ENCODE measurements at places on chromosomes 3 and 15.

- no peak for DNase-seq
Observed at GRCh38 chr3:139564294-139564861, 24.8 kb upstream of the RBP1 start.

DNA sequence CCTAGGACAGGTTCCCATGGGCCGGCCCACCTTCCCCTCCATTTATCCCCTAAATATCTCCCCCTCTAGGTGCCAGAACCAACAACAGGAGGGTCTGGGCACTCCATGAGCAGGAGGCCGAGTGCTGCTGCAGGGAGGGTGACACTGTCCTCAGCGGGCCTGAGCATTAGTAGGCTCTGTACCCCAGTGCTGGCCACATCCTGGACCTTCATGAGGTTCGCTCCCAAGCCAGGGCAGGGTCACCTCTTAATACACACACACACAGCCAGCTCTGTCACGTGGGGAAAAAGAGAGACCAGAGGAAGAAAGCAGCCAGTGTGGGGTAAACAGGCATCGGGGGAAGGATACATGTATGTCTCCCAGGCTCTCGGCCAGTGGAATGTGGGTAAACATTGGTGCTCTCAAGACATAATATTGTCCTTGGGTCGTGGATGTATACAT, 27.9 kb upstream of the SEMA3F start:
- DNase-seq, result no peak

DNA sequence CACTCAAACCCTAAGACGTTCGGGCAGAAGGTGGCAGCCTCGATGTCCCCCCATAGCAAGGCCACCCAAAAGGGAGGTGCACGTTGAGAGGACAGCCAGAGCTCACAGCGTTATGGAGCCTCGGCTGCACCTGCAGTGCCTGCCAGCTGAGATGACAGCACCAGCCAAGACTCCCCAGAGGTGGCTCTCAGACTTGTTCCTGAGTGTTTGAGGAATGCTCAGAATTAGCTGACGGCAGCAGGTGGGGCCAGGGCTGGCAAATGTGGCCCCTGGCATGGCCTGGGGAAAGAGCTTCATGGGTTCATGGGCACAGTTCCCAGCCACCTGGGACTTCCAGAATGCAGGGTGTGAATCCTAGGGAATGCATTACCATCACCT, 177.8 kb downstream of the KLF13 start:
- no peak for DNase-seq

GRCh38 chr3:71062037-71062932, 521.2 kb downstream of the FOXP1 start:
- no peak for DNase-seq

DNA sequence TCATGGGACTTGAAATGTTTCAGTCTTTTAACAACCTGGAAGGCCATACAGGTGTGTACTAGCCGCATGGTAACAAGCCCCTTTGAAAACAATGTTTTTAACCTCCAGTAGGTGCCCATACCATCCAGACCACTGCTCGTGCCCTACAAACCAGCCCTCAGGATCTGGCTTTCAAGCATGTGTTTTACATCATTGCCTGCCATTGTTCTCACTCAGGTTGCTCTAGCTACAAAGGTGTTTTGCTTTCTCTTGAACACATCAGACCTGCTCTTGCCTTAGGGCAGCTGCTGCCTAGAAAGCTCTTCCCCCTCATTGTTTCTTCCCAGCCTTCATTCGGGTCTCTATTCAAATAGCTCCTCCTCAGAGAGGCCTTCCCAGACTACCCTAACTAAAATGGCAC, 32.3 kb upstream of the MAP3K13 start:
- no peak for DNase-seq

DNA sequence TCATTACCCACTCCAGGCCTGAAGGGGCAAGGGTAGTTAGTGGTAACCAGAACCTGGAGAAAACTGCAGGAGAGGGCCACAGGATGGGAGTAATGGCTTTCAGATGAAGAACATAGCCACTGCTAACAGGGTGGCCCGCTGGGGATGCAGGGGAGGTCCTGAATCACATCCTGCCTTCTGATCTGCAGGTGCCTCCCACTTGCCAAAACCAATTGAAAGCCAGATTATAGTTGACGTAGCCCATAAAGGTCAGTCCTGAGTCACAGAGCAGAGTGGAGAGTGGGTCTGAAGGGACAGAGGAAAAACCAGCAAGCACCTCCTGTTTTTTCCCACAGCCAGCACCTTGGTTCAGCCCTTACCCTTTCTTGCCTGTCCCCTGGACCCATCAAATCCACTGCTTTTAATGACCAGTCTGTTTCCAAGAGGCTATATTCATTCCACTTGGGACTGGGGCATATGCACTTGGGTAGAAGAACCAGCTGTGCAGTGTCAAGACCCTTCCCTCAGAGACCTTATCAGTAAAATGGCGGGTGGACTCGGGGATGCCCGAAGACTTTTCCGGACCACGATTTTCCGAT, 646 bp upstream of the SLC35G2 start:
- DNase-seq, result peak; percentile 68
